ENCODE measurements at places on chromosomes 3 and 15.

- DNase-seq = no peak
Observed at GRCh38 chr3:20683910-20684309, 497.9 kb upstream of the SGO1 start.

GRCh38 chr3:182696916-182697315 lies 96.4 kb upstream of the ATP11B start:
- DNase-seq = no peak

GRCh38 chr3:5678844-5679243 lies 491.3 kb downstream of the EDEM1 start:
- DNase-seq = no peak

GRCh38 chr3:10964537-10965167 lies 27.9 kb upstream of the SLC6A1 start:
- peak; percentile 61 for DNase-seq

- DNase-seq = peak; percentile 75
Observed at GRCh38 chr3:15815696-15816095, 17.9 kb upstream of the ANKRD28 start.

DNA sequence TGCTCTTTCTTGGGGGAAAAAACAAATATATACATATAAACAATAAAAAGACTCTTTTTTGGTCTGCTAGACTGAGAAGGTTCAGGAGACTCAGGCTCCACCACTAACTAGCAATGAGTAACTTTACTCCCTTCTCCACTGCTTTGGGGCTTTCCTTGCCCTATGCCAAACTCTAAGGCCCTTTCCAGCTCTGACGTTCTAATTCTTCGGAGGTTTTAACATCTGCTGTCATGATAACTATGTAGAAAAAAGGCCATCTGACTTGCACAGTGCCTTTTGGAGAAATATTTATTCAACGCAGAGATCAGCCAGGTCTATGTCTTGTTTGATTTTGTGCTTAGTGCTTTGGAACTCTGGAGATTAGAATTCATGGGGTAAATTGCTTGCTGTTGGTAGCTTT lies 156.2 kb downstream of the TMCO5A start:
- DNase-seq = no peak

GRCh38 chr3:51995346-51996163 lies at the start of gene RPL29:
Gene RPL29 (minus strand): TSS chr3:51995895. CDS start chr3:51995461, 434 bp downstream.
- DNase-seq = peak; percentile 72

GRCh38 chr15:61746589-61746988 lies 313.7 kb downstream of the VPS13C start:
- no peak for DNase-seq

DNA sequence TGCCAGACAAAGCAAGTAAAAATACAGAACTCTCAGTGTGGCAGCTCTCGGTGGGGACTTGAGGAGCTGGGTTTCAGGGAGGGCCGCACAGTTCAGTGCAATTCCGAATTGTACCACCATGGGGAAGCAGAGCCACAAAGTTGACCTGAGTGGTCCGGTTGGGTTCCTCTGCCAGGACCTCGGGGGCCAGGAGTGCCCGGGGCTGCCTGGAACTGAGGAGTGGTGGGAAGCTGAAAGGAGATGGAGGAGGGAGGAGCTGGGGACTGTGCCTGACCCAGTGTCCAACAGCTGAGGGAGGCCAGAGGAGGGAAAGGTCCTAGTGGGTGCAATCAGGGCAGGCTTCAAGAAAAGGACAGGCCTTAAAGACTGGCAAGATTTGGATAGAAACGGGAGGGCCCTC lies 32.2 kb upstream of the TRH start:
- peak; percentile 67 for DNase-seq

DNA sequence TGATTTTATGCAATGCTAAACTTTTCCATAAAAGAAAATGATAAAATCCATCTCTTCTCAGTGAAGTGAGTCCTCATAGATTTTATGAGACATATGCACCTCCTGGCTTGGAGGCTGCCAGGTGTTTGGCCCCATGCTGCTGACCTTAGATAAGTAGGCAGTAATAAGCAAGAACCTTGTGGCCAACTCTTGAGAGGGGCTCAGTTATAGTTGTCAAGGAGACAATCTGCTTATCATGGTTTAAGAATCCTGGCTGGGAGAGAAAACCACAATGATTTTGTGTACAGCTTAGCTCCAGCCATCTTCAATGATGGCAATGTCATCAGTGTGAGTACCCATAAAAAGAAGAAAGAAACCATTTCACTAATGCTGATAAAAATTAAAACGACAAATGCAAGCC lies 252.1 kb downstream of the CPNE4 start:
- no peak for DNase-seq

DNA sequence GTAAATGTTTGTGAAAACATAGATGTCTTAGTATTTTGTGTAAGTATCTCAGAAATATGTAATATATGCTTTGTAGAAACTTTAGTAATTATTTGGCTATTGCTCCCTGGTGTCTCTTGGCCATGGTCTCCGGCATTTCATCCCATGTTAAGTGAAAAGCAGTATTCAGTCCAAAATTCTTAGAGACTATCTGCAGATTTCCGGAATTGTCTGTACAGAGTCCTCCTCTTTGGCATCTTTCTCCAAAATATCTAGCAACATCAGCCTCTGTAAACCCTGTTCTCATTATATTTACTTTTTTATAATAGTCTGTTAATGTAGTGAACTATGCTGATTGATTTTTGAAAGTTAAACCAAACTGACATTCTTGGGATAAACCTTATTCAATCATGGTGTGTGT lies 352.7 kb downstream of the ARPP21 start:
- no peak for DNase-seq

DNA sequence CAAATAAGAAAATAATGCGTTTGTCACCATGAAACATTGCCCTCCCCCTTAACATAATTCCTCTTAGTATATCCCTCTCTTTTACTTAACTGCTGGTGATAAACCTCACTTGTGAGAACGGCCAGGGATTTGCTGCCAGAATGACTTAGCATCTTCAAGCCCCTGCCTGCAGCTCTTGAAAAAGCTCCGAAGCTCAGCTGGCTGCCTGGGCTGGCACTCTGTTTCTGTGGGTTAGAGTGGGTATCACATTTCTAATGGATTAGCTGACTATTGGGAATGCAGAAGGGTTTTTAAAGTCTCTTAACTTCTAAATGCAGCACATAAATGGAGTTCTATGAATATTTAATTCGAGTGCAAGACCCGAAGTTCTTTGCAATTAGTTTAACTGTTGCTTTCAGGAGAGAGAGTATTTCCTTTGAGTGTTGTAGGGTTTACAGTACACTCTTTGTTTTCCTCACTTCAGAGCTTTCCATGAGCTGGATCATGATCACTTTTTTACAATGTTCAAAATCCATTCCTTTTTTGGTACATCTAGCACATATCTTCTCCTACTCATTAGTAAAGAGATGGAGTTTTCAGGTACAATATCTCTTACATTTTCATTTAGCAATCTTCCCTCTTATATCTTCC lies 124.7 kb upstream of the RBMS3 start:
- no peak for DNase-seq

- no peak for DNase-seq
Observed at GRCh38 chr3:64002233-64002632, 21.1 kb downstream of the PSMD6 start.

GRCh38 chr3:193828477-193828876 lies 235.5 kb downstream of the OPA1 start:
- no peak for DNase-seq

GRCh38 chr15:70361891-70362290 lies 264.2 kb upstream of the TLE3 start:
- no peak for DNase-seq

GRCh38 chr15:65318870-65319356 lies 14.4 kb downstream of the RNU5B-1 start:
- peak; percentile 82 for DNase-seq

DNA sequence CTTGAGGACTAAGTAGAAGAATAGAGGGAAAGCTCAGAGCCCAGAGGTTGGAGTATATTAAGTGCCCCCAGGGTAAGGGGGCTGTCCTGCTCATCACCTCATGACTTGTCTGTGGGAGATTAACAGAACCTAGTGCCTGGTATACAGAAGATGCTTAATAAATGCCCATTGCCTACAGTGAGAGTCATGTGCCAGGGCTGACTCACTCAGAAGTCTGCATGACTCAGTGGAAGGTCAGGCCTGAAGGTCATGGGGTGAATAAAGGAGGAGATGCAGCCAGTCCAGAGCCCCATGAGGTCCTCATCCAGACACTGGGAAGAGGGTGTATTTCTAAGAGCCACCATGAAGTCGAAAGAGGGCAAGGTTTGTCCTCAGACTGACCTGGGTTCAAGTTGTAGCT lies 62.5 kb upstream of the TLE3 start:
- no peak for DNase-seq

- DNase-seq = no peak
Observed at GRCh38 chr3:67335813-67336212, 318.6 kb downstream of the SUCLG2 start.

DNA sequence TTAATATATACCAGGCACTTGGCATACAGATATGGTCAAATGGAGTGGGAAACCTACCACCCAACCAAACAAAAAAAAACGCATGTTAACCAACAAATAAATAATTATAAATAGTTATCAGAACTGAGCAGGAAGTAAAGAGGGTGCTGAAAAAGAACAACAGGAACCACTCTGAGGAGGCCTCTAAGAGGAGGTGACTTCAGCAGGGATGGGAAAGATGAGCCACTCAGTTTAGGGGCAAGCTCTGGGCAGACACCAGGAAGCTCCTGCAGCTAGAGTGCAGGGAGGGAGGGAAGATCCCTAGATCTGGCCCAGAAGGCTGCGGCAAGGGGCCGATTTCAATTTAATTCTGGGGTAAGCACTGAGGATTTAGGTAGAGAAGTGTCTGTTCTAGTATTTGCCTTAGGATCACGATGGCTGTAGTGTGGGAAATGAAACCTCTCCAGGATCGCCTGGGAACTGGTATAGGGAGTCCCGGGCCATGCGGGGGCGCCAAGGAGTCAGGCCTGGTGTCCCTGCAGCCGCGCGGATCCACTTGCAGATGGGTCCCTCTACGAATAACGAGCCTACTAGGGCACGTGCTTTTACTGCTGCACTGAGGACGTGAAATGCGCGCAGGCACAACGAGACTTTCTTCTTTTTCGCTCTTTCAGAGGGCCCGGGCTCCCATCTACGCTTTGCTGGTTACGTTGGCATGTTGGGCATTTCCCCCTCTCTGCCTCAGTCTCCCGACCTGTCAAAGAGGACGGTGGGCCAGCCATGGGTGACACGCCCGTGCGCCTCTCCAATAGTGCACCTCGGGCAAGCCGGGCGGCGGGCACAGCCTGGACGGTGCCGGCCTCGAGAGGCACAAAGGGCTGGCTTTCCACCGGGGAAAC lies 1.5 kb upstream of the LIMD1 start:
- peak; percentile 93 for DNase-seq

DNA sequence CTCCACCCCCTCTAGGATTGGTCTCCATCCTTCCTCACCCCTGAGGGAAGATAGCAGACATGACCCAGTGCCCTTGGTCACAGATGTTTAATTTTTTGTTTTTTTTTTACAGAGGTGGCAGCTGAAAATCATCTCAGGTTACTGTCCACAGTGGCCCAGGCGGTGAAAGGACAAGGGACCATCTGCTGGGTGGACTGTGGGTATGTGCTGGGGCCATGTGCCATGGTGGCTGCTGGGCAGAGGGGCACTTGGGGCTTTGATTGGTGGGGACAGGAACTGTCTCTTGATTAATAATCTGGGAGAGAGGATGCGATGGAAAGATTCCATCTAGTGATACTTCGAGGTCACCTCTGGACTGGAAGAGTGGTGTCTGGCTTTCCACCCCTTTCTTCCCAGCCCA lies 25.4 kb downstream of the PDIA5 start:
- DNase-seq = no peak

- no peak for DNase-seq
Observed at GRCh38 chr3:4993276-4994143, 14.3 kb downstream of the BHLHE40 start.

GRCh38 chr15:35696767-35697231 lies 150.8 kb upstream of the DPH6 start:
- peak; percentile 8 for DNase-seq

DNA sequence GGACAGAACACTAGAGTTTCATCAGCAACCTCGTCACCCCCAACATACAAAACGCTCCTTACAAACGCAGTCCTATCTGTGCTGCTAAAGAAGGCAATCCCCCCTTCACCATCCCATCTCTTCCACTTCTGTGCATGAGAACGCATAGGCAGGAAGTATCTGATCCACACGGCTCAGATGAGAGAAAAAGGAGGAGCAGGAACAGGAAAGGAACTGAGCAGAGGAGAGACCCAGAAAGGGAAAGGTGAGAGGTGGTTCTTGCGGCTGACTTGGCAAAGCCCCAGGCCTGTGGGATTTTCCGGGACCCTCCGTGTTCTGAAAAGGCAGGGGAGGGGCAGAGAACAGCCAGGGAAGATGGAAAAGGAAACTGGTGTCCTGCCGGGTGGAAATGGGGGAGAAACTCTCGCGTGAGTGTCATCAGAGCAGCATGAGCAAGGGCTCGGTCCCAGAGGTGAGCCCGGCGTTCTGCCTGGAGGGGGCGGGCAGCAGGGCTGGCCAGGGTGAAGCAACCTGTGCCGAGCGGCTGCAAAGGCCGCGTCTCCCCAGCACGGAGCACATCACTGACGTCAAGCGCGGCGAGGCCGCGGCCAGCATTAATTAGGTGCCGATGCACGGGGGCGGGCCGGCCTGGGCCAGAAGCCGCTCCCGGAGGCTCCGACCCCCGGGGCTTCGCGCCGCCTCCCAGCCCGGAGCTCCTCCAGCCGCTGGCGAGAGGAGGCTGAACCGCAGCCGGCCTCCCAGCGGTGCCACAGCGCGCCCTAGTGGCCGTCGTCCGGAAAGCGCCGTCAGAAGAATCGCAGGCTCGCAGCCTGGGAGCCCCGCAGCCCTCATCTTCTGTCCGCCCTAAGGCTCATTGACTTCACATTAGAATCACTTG lies 35.8 kb downstream of the CPN2 start:
- DNase-seq = peak; percentile 98

DNA sequence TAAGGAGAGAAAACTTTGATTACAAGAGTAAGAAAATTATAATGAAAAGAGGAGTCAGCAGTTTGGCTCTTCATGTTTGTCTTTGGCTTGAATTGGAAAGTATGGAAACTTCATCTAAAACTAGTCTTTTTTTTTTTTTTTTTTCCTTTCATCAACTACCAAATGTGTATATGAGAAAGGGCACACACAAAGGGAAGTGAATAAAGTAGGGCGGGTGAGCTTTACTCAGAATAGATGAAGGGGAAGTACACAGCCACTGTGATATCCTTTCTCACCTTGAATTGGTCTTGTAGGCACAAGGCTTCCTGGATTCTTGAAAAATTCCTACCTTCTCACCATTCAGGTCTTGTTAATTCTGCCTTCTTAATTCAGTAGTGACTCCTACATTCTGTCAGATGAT lies 652.3 kb upstream of the KCNMB2 start:
- no peak for DNase-seq

GRCh38 chr15:81893182-81893835 lies 152.5 kb downstream of the MEX3B start:
- DNase-seq = no peak

GRCh38 chr3:72957297-72957696 lies 39.3 kb upstream of the PPP4R2 start:
- DNase-seq = no peak

- DNase-seq = peak; percentile 23
Observed at GRCh38 chr15:52208306-52208946, 17.2 kb upstream of the GNB5 start.

DNA sequence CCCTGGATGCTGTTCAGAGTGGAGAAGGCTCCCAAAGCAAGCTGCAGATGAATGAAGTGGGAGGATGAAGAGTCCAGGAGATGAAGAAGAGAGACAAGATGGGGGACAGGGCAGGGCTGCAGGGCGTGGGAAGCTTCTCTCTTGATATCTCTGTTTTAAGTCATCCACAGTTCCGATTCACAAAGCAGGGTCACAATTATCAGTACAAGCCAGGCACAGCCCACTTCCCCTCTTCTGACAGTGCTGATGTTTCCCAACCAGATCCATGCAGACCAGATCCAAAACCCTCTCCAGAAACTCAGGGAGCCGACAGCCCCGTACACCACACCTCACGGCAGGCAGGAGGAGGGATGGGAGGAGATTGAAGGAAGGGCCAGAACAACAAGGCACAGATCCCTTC lies 31.1 kb downstream of the NTRK3 start:
- no peak for DNase-seq

Measured in T47D (cell line).